Fibroblast of lung (primary cell): ENCODE measurements at places on chromosomes 7 and 10. TPM values are rescaled to one million over a fixed set of nuclear protein-coding genes. Genes with fewer than 3 reads are reported as not detected.

Gene CPA1
- total RNA-seq, result under 0.01 TPM in 1 of 2 replicates, not detected in the other

Gene FAM221A
- 3.3 and 5.1 TPM in 2 replicates for total RNA-seq

Gene CCDC172
- not detected in 2 replicates for total RNA-seq

Gene OGDHL
- total RNA-seq, result under 0.01 TPM in 2 replicates

Gene MEOX2
- 0.50 and 1.5 TPM in 2 replicates for total RNA-seq

Gene CFAP43
- total RNA-seq, result under 0.01 and 0.26 TPM in 2 replicates

Gene ZNF727
- 1.5 and 6.4 TPM in 2 replicates for total RNA-seq
